ENCODE measurements at places on chromosomes 2 and 18.

DNA sequence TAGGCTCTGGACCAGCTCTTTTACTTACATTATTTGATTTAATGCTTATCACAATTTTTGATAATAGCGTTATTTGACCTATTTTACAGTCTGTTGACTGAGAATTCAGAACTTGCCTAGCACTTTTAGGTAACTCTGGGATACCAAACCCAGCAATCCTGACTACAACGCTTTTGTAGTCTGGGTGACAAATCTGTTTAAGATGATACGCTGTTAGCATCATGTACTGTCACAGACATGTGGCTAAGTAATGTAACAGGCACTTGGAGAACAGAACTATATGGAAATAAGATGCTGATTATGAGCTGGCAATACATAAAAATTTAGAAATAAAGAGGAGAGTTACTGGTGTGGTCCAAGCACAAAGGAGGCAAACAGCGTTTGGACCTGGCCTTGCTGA is 130.6 kb downstream of the RBMS1 start:
- DNase-seq, result no peak

DNA sequence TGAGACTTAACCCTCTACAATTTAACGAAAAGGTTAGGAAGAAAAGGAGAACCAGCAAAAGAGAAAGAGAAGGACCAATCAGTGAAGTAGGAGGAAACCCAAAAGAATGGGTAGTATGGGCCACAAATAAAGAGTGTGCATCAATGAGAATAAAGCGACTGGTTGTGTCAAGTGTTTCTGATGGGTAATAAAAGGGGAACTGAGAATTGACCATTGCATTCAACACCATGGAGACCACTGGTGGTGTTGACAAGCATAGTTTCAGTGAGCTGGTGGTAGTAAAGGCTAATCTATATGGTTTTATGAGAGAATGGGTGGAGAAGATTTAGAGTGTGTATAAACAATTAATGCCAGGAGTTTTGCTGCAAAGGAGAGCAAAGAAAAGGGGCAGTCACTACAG is 75.4 kb downstream of the CSRNP3 start:
- DNase-seq, result no peak

DNA sequence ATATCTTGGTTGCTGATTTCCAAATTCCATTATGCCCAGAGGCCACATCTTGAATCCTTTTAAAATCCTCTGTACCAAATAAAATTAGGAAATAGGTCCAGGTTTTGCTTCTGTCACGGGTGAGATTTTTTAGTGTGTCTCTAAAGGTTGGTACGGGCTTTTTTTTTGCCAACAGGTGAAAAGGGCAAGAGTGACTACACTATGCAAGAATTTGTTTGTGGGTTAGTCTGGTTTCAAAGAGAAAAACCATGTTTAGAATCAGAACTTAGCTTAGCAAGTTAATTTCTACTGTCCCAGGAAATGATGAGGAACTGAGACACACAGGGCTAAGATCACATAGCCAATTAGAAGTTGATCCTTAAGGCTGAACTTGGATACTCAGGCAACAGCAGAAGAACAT is 41.7 kb downstream of the POLR1A start:
- DNase-seq, result no peak

GRCh38 chr2:26838121-26838906 is 9.6 kb upstream of the DPYSL5 start:
- no peak for DNase-seq

DNA sequence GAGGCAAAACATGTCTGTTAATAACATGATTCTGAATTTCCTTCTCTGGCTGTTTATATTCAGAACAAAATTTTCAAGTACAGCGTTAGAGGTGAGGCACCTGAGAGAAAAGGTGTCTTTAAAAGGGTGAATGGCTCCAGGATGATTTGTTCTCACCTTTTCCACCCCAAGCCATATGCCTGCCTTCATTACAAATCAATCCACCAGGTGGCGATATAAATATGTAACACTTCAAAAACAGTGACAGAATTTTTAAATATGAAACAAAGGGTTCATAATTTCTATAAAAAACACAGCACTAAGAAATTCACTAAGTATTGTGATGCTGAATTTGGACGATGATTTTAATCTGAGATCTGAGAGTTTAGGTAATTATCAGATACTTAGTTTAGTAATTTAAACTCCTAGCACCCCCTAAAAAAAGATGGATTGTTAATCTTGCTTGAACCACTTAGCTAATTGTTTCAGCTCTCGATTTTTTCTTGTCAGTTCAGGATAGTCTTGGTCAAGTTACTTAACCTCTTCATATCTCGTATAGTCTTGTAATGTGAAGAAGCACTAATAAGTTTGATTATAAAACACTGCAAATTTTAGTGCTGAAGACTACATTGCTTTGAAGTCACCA is 528.8 kb downstream of the CPS1 start:
- no peak for DNase-seq

- no peak for DNase-seq
Measured at GRCh38 chr2:102927854-102928267, 166.0 kb downstream of the TMEM182 start.

Data from stimulated activated CD4-positive, alpha-beta T cell treated with anti-CD3 and anti-CD28 coated beads, TNF-alpha, amount 100 ng/mL, for 4 hours (primary cell).